Cortex of kidney (tissue), 1 donor: ENCODE measurements at places on chromosomes 11 and 22.

DNA sequence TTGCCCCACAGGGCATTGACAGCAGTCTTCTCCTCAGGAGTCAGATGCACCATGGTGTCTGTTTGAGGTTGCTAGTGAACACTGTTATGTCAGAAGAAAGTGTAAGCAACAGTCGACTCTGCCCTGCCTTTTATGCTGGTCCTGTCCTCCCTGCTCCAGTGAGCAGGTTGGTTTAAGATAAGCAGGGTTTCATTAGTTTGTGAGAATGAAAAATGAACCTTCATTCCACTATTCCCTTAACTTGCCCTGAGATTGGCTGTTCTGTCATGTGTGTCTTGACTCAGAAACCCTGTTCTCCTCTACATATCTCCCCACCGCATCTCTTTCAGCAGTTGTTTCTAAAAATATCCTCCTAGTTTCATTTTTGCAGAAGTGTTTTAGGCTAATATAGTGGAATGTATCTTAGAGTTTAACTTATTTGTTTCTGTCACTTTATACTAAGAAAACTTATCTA lies at the start of gene HBD:
TSS of gene HBD (minus strand) at position 103 of the 454 bp plus-strand sequence. CDS start at position 53, 50 bp downstream.
- DNase-seq, result no peak

DNA sequence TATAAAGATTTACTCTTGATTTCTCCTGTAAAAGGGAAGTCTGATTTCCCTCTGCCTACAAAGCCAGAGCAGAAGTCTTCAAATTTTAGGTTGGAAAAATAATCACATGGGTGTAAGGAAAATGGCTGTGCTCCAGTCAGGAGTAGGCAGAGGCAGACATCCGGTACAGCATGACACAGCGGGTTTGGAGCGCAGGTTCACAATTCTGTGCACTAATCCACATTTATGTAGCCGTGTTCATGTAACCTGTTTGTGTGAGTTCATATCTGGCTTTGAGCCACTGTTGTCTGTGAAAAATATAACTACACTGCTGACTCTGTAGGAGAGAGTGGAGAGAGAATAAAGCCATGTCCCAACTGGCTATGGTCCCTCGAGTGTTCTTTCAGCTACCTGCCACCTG lies 248.0 kb downstream of the CASP12 start:
- no peak for DNase-seq

DNA sequence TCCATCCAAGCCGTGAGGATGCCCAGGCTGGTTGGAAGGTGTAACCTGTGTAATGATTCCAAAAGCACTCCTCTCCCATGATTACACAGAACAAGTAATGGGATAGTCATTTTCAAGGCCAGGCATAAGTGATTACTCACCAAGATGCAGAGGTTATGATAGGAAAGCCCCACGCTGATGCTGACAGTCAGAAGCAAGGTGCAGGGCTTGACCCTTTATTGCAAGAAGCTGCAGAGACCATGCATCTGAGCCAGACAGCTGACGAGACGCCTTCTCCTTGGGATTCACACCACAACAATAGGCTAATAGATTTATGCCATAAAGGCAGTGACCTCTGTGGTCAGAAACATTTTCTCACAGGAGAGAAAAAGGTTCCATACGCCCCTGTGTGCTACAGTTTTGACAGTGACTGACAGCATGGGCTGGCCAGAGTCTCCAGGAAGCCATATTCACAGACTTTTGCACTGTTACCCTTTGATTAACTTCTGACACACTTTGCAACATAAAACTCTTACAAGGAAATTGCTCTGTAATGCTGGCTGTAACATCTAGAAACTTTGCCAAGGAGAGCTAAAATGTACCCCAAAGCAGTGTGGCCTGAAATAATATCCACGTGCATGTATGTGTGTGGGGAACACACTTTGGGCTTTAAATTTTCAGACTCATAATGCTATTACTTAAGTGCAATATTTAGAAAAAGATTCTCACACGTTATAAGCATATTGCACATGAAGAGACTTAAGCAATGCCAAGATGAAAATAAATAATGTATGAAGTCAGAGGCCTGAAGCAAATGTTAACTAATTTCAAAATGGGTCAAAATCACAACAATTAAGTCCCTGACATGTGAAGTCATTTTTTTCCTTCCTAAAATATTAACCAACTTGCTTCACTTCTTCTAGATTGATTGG lies 1079.0 kb upstream of the TENM4 start:
- DNase-seq, result no peak

DNA sequence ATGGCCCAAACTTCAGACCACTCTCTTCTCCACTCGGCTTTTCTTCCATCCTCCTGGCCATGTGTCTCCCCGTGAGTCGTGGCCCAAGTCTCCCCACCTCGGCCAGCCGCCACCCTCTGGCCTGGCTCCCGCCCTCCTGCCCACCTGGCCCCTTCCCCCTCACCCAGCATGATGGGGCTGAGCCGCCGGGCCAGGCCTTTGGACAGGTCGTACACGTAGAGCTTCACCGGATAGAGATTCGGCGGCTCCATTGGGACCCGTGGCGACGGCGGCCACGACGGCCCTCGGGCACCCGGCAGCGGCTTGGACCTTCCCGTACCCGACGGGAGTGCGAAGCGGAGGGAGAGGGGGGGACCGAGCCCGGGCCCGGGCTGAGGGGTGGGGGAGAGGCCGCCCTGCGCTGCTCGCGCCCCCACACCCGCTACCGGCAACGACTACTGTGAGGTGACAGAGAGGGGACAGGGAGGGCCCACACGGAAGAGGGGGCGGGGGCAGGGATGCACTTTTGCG lies at the start of gene DESI1:
TSS of gene DESI1 (minus strand) at position 455 of the 510 bp plus-strand sequence. CDS start at position 251, 204 bp downstream.
- peak; percentile 51 for DNase-seq

DNA sequence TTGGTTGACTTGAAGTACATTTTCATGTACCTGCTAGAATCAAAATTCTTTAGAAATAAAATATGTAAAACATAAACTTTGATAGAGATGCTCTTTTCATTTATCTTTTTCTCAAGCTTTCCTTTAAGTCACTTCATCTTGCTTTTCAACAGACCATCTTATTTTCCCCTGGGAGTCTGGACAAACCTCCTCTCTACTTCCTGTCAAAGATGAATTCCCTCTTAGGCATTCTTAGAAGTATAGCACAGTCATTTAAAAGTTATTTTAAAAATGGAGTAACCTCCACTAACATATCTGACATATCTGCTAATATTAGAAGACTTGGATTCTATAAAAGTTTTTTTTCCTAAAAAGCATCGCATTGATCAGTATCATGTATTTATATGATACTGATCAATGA lies 84.8 kb upstream of the PAX6 start:
- DNase-seq, result no peak

DNA sequence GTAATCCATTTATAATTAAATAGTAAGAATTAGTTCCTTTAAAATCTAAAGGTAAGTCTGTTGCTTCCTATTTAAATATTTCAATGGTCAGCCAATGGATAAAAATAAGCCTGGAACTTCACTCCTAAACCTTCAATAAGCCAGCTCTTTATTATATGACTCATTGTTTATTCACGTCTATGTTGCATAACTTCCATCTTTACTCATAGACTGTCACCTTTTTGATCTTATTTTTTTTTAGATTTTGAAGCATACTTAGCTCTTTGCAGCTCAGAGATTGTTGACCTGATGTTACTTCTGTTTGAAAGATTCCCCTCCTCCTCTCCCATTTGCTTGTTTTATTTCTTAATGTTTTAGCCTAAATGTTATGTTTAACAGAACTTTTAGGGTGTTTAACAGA lies 1571.2 kb upstream of the RAG2 start:
- no peak for DNase-seq

GRCh38 chr22:20531404-20532201 lies 24.2 kb downstream of the MED15 start:
- DNase-seq, result no peak

- DNase-seq, result no peak
Measured at GRCh38 chr22:37442135-37442534, 14.9 kb upstream of the ELFN2 start.

GRCh38 chr11:6931146-6931713 lies 5.0 kb downstream of the ZNF215 start:
- no peak for DNase-seq

GRCh38 chr11:44927174-44927661 lies 23.5 kb downstream of the TP53I11 start:
- no peak for DNase-seq

DNA sequence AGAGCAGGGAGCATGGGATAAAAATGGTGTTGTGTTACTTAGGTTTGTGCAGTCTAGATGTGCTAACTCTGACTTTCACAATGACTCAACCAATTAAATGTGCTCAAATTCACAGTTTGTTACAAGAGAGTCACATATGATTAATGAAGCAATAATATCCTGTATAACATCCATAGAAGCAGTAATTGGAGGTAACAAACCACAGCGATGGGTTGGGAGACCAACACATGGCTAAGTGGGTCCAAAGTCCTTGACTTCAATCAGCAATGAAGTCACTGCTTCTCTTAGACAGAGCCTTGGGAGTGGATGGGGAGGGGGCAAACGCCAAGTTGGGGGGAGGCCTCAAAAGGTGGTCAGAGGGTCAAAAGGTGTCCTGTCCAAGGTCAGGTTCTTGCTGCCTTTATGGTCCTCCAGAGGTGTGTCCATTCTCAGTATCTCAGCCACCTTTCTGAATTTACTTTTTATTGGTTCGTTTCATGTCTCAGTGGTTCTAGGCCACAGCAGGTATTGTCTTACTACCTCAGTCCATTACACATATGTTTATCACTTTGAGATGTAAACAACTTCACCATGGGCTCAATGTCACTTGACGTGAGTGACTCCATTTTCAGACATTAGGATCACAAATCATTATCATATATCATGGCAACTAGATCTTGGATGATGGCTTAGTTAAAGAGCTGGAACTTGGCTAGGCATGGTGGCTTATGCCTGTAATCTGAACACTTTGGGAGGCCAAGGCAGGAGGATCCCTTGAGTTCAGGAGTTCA lies 32.4 kb downstream of the SLN start:
- no peak for DNase-seq

DNA sequence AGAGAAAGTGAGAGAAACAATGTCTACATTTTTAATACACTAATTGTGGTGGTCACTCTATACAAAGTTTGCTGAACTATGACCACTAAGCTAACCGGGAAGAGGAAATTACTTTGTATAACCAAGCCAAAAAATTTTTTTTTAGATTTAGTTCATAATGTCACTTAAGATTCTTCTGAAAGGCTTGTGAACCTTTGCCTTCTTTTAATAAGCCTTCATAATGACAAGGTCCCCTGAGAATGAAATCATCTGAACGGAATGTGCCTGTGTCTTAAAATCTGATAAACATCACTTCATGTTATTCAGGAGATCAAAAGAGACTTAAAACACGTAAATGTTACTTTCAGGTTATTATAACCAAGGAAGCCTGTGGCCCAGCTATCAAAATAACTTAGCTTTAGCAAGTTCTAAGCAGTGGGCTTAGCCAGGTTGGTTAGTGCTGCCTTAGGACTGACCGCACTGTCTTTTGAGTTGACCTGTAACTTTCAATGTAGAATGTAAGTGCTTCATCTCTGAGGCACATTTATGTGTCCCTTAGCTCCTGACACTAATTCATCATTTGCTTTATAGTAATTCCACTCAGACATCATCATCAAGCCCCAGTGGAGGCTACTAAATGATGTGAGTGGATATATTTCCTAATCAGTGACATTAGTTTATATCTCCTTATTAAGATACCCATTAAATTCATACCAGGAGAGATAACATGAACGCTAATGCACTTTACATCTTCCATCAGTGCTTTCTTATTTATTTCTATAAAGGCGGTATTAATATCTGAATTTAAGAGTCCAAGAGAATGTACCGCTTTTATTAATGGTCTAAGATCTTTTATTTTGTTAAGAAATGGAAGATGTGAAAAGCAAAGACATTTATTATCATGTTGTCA lies 122.5 kb downstream of the WNT11 start:
- no peak for DNase-seq

DNA sequence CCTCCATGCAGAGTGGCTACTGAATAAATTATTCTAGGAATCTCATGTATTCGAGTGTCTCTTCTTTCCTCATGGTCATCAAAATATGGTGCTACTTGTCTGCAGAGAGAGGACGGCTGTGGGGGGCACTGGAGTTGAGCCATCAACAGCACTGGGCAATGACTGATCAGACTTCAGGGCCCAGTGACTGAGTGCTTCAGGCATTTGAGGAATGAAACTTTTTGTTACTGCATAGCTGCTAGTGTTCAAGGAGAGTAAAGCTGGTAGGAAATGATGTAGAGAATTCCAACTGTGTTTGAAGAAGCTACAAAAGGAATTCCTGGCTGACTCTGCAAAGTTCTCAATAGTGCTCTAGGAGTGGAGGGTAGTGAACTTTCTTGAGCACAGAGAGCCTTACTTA lies 277.7 kb downstream of the CADM1 start:
- DNase-seq, result no peak

GRCh38 chr22:27583856-27584255 lies 217.7 kb downstream of the MN1 start:
- DNase-seq, result no peak

- DNase-seq, result no peak
Measured at GRCh38 chr11:91795139-91795887, 429.3 kb upstream of the FAT3 start.
